SK-N-SH (cell line): ENCODE measurements at places on chromosomes 11 and 22.

DNA sequence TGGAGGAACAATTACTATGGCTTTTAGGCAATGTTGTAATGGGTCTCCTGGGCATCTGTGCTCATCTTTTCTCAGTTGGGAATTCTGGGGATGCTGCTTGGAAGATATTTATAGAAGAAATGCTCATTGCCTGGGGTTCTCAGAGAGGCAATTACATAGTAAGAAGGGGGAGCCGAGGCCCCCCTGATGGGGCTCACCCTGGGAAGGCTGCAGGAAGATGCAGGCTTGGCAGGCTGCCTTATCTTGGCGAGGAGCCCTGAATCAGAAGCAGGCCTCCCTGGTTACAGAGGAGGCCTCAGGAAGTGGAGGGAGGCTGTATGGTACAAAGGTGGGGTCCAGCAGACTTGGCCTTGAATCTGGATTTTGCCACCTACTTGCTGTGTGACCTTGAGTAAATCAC is 60.6 kb upstream of the CRYBB3 start:
- H3K27me3 ChIP-seq, result no peaks in the 10 kb centered on the region
- DNase-seq, result no peak
- H3K36me3 ChIP-seq, result peaks cover 4% of the 10 kb centered on the region
- no peak overlapping the region for H3K4me3 ChIP-seq
- H3K27ac ChIP-seq, result no peak overlapping the region
- H3K4me1 ChIP-seq, result peaks cover 18% of the 10 kb centered on the region; the same call in 1 of the 2 replicates

DNA sequence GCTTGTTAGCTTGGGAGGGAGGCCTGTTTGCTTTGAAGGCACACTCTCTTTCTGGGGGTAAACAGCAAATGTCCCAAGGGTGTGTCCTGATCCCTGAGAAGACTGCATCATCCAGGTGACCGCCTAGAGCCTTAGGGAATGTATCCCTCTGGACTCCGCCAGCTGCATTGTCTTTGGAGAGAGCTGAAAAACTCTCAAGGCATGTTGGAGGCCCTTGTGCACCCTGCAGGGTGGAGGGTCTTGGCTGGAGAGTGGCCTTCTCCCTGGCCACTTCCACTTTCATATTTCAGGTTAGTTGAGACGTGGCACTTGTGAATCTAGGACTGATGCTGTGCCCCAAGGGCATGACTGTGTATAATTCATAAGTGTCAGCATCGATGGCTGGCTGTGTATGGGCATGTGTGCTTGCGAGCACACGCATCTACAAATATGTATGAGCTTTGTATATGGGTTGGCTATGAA is 70.6 kb downstream of the ZBTB16 start:
- H3K27ac ChIP-seq, result no peak overlapping the region
- peaks cover 18% of the 10 kb centered on the region; the same call in 1 of the 2 replicates for H3K27me3 ChIP-seq
- H3K4me1 ChIP-seq, result no peaks in the 10 kb centered on the region
- H3K4me3 ChIP-seq, result no peak overlapping the region

- no peaks in the 10 kb centered on the region for H3K36me3 ChIP-seq
- DNase-seq, result no peak
- no peaks in the 10 kb centered on the region for H3K27me3 ChIP-seq
- no peaks in the 10 kb centered on the region for H3K4me1 ChIP-seq
Observed at GRCh38 chr11:42465623-42466022, 846.2 kb upstream of the API5 start.

GRCh38 chr22:25134028-25134427 is 65.6 kb upstream of the CRYBB3 start:
- H3K4me3 ChIP-seq, result no peak overlapping the region
- no peak overlapping the region for H3K27ac ChIP-seq
- DNase-seq, result peak; percentile 47
- H3K27me3 ChIP-seq, result no peaks in the 10 kb centered on the region
- peaks cover 11% of the 10 kb centered on the region; the same call in 1 of the 2 replicates for H3K4me1 ChIP-seq

DNA sequence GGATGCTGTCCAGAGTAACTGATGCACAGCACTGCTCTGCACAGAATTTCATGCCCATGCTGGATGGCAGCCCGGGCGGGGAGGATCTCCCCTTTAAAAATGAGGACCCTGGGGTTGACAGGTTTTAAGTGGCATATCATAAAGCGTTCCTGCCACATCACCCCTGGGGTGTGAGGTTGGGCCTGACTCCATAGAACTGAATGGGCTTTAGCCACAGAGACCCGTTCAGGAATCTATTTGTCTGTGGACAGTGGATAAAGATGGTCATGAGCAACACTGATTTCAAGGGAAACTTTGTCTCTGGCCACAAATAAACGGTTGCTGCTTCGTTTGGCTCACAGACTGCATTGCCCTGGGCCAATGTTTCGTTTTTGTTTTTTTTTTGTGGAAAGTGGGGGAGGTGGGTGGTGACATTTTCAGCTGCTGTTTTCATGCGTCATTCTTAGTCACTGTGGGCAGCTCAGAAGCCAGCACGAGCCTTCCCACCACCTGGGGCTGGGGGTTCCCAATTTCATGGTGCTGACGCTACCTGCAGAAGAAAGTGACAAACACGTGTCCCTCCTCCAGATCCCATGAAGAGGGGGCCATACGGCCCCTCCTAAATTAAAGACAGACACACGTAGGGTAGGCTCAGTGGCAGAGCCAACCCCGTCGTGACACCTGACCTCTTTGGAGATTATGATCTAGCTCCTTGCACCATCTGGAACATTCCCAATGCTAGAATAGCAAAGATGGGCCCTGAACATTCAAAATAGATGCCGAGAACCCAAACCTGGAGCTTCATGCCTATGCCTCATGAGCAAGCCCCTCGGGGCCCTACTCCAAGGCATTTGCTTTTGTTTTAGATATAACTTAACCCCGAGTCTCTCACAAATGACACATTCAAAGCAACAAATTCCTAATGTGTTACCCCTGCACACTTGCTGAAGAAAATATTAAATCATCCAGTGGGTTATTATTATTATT is 54.8 kb upstream of the PHF21B start:
- no peak overlapping the region for H3K27ac ChIP-seq
- H3K4me1 ChIP-seq, result no peaks in the 10 kb centered on the region; the same call in 1 of the 2 replicates
- H3K36me3 ChIP-seq, result no peaks in the 10 kb centered on the region
- no peaks in the 10 kb centered on the region; the same call in 1 of the 2 replicates for H3K27me3 ChIP-seq
- DNase-seq, result no peak

DNA sequence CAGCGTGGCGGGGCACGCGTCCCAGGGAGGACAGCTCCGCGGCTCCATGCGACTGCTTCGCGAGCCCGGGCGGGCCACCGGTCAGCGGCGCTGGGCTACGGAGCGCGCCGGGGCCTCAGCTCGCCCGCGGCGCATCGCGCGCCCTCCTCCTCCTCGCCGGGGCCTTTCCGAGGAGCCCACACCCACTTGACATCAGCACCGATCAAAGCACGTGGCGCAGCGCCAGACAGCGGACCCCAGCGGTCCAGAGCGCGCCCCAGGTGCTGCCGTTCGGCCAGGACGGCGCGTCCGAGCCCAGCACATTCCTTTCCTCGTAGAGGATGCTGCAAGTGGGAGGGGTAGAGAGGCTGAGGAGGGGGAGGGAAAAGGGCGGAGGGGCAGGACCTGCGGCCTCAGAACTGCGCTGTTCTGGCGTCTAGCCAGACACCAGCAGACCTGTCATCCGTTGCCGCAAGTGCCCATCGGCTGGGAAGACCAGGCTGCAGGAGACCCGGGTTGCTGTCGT is 88.6 kb downstream of the PLEKHA7 start:
- no peak overlapping the region for H3K27ac ChIP-seq

DNA sequence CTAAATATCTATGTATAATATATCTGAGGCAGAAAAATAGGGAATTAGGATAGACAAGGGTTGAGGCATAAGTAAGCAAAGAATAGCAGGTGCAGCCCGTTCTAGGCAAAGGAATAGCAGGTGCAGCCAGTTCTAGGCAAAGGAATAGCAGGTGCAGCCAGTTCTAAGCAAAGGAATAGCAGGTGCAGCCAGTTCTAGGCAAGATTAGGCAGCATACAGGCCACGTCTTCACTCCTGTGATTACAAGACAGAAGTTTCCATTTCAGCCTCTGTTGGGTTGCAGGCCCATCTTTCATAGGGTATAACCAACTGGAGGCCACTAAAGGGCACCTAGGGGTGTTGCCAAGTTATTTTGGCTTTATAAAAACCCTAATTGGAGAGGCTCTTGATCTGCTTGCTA is 28.8 kb upstream of the CHORDC1 start:
- no peaks in the 10 kb centered on the region for H3K36me3 ChIP-seq
- H3K4me1 ChIP-seq, result no peaks in the 10 kb centered on the region
- no peaks in the 10 kb centered on the region for H3K27me3 ChIP-seq
- no peak overlapping the region for H3K27ac ChIP-seq

GRCh38 chr11:126355324-126355925 is at the start of gene ST3GAL4:
ST3GAL4 (plus strand) TSS chr11:126355686; CDS start chr11:126406156, 50,470 bp downstream.
- peak; percentile 100 for DNase-seq
- H3K27me3 ChIP-seq, result no peaks in the 10 kb centered on the region
- H3K4me1 ChIP-seq, result peaks cover 45% of the 10 kb centered on the region; the same call in 1 of the 2 replicates
- H3K4me3 ChIP-seq, result peak within 1 kb of the TSS; percentile 89

GRCh38 chr11:76786016-76786415 is 2.9 kb downstream of the TSKU start:
- H3K4me1 ChIP-seq, result peaks cover 64% of the 10 kb centered on the region
- no peak for DNase-seq
- peak overlapping the region; percentile 34; the same call in 1 of the 2 replicates for H3K27ac ChIP-seq
- H3K27me3 ChIP-seq, result no peaks in the 10 kb centered on the region
- no peaks in the 10 kb centered on the region; the same call in 1 of the 2 replicates for H3K36me3 ChIP-seq

DNA sequence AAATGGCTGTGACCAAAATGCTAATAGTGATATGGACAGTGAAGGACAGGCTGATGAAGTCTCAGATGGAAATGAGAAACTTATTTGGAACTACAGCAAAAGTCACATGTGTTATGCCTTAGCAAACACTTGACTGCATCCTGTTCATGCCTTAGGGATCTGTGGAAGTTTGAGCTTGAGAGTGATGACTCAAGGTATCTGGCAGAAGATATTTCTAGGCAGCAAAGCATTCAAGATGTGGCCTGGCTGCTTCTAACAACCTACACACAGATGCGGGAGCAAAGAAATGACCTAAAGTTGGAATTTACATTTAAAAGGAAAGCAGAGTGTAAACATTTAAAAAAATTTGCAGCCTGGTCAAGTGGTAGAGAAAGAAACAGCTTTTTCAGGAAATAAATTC is 28.1 kb upstream of the CD81 start:
- H3K36me3 ChIP-seq, result no peaks in the 10 kb centered on the region
- no peaks in the 10 kb centered on the region for H3K27me3 ChIP-seq
- H3K4me3 ChIP-seq, result no peak overlapping the region
- no peak for DNase-seq
- H3K27ac ChIP-seq, result no peak overlapping the region

DNA sequence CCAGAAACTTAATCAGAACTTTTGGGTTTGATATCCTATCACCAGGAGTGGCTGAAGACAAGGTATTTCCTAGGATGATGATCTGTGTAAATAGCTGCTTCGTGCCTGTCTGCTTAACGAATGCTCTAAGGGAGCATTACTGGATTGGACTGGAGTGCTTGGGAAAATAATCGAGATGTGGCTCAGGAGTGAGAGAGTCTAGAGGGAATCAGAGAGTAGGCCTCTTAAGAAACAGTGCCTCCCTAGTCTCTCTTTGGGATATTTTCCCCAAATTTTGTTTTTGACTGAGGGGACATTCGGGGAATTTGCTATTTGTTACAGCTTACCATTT is 2.5 kb downstream of the MAML2 start:
- H3K36me3 ChIP-seq, result peaks cover 5% of the 10 kb centered on the region
- peak overlapping the region; percentile 90 for H3K4me3 ChIP-seq
- H3K4me1 ChIP-seq, result peaks cover 37% of the 10 kb centered on the region; the same call in 1 of the 2 replicates
- no peaks in the 10 kb centered on the region for H3K27me3 ChIP-seq
